ENCODE measurements at places on chromosomes 12 and 14. TPM values are rescaled to one million over a fixed set of nuclear protein-coding genes. Genes with fewer than 3 reads are reported as not detected.

- DNase-seq = no peak
Observed at GRCh38 chr14:52735921-52736489, 6.0 kb downstream of the STYX start.

Gene HCAR2
- total RNA-seq = 0.18 TPM

- DNase-seq = no peak
Observed at GRCh38 chr12:72872996-72873395, 600.8 kb downstream of the TRHDE start.

DNA sequence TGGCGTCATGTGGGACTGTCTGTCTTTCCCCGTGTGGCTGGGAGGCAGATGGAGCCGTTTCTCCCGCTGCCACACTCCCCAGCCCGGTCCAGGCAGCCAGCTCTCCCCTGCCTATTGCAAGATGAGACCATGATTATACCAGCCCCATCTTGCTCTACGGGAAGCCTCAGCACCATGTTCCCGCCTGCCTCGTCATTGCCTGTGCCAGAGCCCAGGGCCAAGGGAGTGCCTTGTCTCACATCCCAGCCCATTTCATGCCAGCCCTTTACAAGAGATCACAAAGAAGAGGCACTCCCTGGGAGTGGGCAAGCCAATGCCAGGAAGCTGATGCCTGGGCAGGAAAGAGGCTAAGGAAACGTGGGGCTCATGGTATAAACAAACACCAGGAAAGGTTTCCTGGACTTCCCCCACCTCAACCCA is 23.9 kb downstream of the GPR68 start:
- DNase-seq = no peak

Gene DLK1
- total RNA-seq = not detected

Gene PTPRO
- not detected for total RNA-seq

DNA sequence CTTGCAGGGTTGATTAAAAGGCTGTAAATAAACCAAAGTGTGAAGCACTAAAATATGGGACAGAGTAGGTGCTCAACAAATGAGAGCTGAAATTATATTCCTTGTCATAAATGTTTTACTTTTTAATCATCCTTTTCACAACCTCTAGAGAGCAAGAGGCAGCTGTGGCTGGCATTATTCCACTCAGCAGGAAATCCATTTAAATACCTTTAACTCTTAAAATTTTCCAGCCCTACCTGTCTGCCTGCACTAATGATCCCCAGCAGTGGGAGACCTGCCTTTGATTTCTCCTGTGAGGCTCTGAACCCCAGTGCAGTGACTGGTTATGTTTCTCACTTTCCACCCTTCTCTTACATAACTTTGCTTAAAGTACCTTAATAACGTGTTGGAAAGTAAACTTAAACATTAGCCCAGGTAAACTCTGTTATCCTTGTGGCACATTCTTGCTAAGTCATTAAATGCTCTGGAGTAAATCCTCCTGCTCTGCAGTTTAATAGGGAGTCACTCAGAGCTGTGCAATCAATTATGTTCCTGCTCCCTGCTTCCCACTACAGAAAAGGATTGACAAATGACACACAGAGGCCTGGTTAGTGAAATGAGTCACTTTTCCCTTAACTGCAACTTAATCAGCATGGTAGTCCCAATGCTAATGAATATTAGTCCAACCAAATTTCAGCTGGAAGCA is 755.7 kb upstream of the USP15 start:
- DNase-seq = no peak
